H4 (cell line): ENCODE measurements at places on chromosomes 7 and 10. TPM values are rescaled to one million over a fixed set of nuclear protein-coding genes. Genes with fewer than 3 reads are reported as not detected.
A peak's percentile ranks its signal among the peaks of the same experiment; 100 is the strongest.

Gene ELAPOR2
- 9.5 TPM in 2 replicates for total RNA-seq

Gene TMEM184A
- 2.3 and 4.4 TPM in 2 replicates for total RNA-seq

Gene CUEDC2
- total RNA-seq, result 47.4 and 64.5 TPM in 2 replicates

Gene GIMAP8
- total RNA-seq, result not detected in 2 replicates

Gene ANKRD30A
- total RNA-seq, result 0.41 and 1.2 TPM in 2 replicates

Gene PKD2L1
- total RNA-seq, result not detected in 2 replicates

Gene HOXA5
- 3.6 and 8.0 TPM in 2 replicates for total RNA-seq

Gene SFTPA2
- not detected in 2 replicates for total RNA-seq

Gene LRRC4
- total RNA-seq, result not detected in 2 replicates

Gene PON1
- total RNA-seq, result not detected in 2 replicates

Gene CTTNBP2
- 2.4 and 4.8 TPM in 2 replicates for total RNA-seq

Gene CHAT
- not detected in 2 replicates for total RNA-seq

DNA sequence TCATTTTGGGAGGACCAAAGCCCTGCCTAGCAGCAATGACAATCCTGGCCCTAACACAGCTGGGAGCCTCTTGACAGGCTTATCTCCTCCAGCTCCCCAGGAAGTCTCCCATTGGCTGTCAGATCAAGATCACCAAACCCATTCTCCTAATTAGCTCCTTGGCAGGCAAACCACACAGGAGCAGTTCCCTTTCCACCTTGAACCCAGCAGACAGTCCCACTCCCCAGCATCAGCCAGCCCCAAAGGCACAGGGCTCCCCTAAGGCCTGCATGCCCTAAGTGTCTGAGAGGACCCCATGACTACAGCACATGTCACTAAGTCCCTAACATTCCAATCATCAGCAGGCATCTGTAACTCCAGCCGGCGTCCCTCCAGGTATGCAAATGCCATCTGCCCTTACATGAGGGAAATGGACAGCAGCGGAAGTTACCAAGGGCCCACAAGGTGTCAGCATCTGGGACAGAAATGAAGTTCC lies 348.5 kb downstream of the KCNMA1 start:
- DNase-seq, result no peak

DNA sequence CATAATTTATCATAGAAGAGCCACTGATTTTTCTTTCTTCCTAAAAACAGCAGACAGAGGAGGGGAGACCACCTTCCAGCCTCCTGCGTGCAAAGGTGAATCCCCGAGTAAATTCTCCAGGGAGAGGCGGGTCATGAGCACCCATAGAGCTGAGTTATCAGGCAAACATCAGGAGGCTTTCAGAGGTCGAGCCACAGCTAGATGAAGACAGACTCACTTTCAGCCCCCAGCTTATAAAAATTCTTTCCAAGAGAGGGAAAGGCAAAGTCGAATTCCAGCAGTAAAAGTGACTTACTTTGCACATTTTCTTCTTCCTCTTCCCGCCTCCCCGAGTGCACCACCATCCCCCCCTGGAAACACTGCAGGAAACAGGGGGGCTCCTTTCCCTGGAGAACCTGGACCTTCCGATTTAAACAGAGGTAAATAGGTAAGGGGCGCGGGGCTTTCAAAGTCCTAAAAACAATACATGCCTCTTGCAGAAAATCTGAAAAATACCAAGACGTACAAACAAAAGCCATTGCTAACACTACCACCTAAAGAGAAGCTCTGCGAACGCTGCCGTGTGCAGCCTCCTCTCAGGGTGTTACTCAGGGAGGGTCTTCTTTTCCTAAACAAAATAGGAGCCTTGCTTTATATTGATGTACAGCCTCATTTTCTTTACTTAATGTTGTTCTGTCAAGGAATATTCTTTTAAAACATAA lies 163.8 kb downstream of the SVIL start:
- no peak for DNase-seq

- DNase-seq, result no peak
Measured at GRCh38 chr10:49296836-49297235, 2.1 kb upstream of the C10orf71 start.

- DNase-seq, result no peak
Measured at GRCh38 chr7:113548137-113548536, 370.7 kb downstream of the PPP1R3A start.

DNA sequence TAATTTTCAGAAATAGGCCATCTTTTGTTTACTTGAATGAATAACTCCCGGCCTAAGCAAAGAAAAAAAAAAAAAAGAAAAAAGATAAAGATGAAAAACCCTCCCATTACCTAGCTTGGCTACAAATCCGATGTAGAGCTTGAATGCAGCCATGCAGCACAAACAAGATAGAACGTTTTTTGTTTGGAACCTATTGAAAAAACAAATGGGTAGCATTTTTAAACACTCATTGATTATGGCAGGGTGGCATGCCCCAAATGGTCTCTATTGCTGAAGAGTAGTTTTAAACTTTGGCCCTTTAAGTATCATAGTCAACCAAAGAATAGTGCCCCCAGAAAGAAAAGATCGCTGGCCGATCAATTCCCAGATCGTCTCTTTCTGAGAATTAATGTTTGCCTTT lies 84.4 kb downstream of the VTI1A start:
- no peak for DNase-seq

DNA sequence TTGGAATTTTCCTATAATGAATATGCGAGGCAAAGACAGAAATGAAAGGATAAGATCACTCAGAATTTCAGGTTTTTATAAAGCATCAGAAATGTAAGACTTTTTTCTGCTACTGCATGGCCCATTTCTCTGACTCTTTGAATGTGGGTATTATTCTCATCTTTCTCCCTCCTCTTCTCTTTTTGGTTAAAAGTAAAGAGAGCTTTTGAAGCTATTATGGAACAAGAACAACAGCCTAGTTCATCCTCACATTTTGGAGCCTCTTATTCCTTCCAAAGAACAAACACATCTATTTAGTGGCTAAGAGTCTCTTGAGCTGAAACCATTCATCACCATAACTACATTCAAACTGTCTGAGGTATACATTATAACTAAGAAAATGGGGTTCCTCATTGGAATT lies 19.4 kb upstream of the ATRNL1 start:
- no peak for DNase-seq

- peak; percentile 29 for DNase-seq
Measured at GRCh38 chr10:28679581-28680357, 2.4 kb downstream of the BAMBI start.

DNA sequence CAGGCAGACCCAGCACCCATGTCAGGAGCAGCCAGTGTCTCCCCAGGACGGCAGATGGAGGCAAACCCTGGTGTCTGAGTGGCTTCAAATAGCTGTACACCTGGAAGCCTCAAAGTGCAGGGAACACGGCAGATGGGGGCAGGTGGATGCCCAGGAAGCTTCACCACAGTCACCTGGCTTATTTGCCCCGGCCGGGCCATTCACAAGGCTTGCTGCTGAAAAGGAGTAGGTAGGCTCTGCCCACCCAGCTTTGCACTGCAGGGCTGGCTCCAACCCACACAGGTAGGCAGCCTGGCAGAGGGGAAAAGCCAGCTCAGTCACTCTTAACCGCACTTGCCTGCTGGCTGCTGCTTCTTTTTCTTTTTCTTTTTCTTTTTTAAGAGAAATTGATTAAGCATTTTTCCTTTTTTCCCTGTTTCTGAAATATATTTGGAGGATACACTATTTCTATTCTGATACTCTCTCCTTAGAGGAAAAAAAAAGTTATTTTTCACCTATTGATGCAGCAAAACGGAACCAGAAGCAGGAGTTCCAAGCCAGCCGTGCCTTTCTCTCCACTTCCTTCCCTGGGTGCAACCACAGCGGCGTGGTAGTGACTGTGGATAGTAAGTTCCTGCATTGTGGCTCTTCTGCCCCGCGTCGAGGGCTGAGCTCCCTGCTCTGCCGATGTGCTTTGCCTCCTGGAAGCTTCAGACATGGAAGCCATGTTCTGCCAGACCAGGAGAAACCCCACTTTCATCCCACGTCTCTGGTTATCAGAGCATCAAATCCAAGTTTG lies 118.3 kb downstream of the KLF6 start:
- DNase-seq, result no peak

DNA sequence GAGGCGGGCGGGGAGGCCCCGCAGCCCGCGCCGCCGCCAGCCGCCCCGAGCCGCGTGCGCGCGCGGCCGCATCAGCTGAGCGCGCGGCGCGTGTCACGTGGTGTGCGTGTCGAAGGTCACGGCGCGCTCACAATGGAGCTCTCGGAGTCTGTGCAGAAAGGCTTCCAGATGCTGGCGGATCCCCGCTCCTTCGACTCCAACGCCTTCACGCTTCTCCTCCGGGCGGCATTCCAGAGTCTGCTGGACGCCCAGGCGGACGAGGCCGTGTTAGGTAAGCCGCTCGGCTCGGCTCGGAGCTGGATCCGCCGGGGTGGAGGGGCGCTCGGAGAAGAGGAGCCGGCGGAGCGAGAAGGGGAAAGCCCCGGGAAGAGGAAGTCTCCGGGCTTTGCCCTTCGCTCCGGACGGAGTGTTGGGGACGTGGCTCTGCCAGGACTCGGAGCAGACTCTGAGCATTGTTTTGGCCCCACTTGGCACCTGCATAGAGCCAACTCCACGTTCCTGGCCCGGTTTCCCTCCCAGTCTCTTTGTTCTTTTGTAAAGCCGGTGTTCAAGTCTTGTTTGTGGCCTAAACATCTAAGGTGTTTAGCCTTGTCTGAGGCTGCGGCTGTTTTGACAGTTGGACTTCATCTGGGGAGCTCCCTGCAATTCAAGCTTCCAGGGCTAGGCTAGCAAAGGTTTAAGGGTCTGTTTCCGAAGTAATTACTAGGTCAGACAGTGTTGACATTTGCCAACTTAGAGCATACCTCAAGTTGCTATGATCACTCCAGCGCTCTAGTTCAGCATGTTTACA lies at the start of gene COMMD3:
TSS of gene COMMD3 (plus strand) at position 103 of the 790 bp plus-strand sequence. CDS start at position 133, 30 bp downstream.
- DNase-seq, result peak; percentile 72

GRCh38 chr10:77068969-77069368 lies 568.6 kb downstream of the KCNMA1 start:
- no peak for DNase-seq

DNA sequence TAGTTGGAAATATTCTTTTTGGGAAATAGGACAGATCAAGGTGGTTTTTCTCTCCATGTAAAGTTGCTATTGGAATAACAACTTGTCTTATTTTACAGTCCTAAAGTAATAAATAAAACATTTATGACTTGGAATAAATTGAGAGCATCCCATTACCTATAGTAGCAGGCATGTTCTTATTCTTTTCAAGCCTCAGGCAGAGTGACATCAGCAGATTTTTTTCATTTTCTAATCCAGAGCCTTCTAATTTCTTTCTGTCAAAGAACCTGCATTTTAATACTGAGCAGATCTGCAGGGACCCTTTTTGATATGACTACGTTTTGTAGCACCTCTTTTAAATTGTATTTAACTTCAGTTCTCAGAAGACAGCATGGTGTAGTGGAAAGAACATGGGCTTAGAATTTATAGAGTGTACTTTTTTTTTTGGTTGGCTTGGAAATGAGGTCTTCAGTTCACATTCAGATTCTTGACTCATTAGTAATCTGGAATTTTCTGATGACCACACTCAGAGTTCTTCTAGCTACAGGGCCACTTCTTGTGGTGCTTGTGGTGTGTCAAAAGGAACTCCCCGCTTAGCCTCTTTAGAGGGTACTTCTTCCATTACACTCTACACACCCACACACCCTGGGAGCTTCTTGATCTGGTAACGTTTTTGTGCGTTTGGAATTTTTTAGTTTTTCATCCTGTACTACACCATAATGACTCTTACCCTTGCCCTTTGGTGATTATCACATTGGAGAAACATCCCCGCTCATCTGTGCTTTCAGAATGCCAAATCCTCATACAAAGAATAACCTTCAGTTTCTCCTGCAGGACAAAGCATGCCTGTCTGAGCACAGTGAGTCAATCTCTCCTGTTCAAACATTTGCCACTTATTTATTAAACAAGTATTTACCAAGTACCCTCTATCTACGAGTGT lies 34.6 kb downstream of the AGK start:
- DNase-seq, result peak; percentile 84

- DNase-seq, result no peak
Measured at GRCh38 chr10:65500716-65501115, 1425.1 kb upstream of the LRRTM3 start.

- DNase-seq, result no peak
Measured at GRCh38 chr7:125695626-125696025, 766.0 kb upstream of the POT1 start.

DNA sequence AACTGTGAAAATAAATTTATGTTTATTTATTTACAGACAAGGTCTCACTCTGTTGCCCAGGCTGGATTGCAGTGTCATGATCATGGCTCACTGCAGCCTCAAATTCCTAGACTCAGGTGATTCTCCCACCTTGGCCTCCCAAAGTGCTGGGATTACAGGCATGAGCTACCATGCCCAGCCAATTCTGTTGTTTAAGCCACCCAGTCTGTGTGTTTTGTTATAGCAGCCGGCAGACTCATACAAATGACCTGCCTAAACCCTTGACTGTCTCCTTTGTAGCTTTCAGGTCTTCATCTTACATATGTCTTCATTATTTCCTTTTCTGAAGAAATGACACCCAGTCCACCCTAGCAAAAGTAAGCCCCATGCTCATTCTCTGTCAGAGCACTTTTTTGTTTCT lies 43.8 kb upstream of the KMT2C start:
- DNase-seq, result no peak

DNA sequence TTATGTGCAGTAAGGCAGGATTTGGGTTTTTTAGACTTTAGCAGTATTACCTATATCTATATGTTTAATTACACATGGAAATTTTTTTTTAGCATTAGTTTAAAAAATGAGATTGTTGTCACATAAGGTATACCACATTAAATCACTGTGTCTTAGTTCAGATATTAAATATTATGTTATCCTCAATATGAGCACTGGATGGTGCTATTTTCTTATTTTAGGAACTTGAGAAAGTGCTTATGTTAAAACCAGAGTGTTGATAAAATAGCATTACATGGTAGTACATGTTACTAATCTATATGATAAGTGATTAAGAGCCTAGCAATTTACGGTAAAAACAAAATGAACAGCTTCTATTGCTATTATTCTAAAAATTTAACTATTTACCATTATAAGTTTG lies 28.8 kb downstream of the MIOS start:
- peak; percentile 57 for DNase-seq

- DNase-seq, result no peak
Measured at GRCh38 chr10:93266858-93267257, 193.2 kb downstream of the CYP26A1 start.

GRCh38 chr7:5314864-5315263 lies 32.1 kb downstream of the SLC29A4 start:
- DNase-seq, result no peak

- DNase-seq, result no peak
Measured at GRCh38 chr10:70674560-70675495, 2.5 kb downstream of the ADAMTS14 start.

DNA sequence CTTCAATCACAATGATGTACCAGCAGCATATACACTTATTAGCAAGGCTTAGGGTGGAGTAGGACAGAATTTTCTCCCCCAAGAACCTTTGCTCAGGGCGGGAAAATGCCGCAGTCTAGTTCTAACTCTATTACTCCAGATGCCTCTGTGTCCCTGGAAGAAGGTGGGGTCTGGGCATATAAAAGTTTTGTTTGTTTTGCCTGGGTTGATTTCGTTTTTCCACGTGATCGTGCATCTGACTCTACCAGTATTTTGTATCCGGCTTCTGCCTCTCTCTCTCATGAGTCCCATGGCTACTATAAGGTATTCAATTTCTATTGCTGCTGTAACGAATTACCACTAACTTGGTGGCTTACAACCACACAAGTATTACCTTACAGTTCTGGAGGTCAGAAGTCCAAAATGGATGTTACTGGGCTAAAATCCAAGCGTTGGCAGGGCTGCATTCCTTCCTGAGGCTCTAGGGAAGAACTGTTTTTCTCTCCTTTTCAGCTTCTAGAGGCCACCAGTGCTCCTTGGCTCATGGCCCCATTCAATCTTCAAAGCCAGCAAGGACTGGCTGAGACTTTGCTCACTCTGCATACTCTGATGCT lies 181.2 kb upstream of the PRSS58 start:
- peak; percentile 35 for DNase-seq
